ENCODE measurements at places on chromosomes 7 and 10.

DNA sequence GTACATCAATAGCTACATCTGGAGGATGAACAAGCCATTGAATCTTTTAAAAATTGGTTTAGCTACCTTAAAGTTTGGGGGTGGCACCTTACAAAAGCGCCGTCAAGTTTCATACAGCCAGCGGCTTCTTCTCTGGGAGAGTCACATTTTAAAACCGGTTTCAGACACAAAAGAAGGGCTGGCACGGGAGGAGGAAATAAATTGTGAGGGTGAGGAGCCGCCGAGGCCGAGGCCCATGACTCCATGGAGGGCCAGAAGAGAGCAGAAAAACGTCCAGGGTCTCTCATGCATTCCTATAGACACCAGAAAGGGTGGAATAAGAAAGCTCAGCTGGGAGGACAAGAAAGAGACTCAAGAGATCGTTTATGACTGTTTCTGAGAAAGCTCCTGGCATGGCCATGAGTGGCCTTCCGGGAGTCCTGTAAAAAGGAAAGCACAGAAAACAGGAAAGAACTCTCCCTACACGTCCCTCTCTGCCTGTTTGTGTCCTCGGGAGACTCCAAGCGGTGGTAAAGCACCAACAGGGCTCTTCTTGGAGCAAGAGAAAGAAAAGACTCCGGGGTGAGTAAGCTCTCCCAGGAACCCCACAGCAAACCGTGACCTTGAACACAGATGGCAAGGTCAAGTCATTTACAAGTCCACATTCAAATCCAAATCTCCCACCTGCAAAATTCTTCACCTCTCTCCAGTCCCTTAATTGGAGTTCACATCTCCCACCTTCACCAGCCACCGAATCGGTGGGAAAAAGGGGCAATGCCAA, 1.8 kb downstream of the FRAT2 start:
- no peak for DNase-seq
- H3K27me3 ChIP-seq, result no peaks in the 10 kb centered on the region
- H3K27ac ChIP-seq, result peak overlapping the region; percentile 92
- H3K36me3 ChIP-seq, result peaks cover 24% of the 10 kb centered on the region

DNA sequence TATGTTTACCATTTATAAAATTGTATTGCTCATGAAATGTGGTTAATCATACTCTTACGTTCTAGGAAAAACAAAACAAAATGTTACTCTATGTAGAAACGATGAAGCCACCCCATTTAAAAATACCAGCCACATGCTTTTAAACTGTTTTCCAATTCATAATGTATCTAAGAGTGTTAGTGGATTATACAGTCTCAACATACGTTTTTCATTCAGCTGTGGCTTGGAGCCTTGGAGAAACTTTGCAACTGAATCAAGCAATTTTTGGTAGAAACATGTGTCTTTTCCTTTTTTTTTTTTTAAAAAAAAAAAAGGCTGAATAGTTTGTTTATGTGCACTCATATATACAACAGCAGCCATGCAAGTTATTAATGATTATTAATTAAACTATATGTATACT, 378.0 kb upstream of the SEMA3D start:
- H3K4me1 ChIP-seq, result no peaks in the 10 kb centered on the region
- no peak for DNase-seq
- H3K36me3 ChIP-seq, result no peaks in the 10 kb centered on the region
- no peak overlapping the region for H3K27ac ChIP-seq
- H3K4me3 ChIP-seq, result no peak overlapping the region

- no peak overlapping the region for H3K27ac ChIP-seq
- no peak for DNase-seq
- no peaks in the 10 kb centered on the region for H3K36me3 ChIP-seq
- no peaks in the 10 kb centered on the region for H3K27me3 ChIP-seq
Observed at GRCh38 chr7:47265621-47266020, 316.3 kb downstream of the TNS3 start.

GRCh38 chr10:19749185-19749729, 67.0 kb upstream of the PLXDC2 start:
- H3K4me3 ChIP-seq, result no peak overlapping the region
- no peaks in the 10 kb centered on the region for H3K36me3 ChIP-seq
- H3K4me1 ChIP-seq, result no peaks in the 10 kb centered on the region
- no peak for DNase-seq
- H3K27me3 ChIP-seq, result no peaks in the 10 kb centered on the region

DNA sequence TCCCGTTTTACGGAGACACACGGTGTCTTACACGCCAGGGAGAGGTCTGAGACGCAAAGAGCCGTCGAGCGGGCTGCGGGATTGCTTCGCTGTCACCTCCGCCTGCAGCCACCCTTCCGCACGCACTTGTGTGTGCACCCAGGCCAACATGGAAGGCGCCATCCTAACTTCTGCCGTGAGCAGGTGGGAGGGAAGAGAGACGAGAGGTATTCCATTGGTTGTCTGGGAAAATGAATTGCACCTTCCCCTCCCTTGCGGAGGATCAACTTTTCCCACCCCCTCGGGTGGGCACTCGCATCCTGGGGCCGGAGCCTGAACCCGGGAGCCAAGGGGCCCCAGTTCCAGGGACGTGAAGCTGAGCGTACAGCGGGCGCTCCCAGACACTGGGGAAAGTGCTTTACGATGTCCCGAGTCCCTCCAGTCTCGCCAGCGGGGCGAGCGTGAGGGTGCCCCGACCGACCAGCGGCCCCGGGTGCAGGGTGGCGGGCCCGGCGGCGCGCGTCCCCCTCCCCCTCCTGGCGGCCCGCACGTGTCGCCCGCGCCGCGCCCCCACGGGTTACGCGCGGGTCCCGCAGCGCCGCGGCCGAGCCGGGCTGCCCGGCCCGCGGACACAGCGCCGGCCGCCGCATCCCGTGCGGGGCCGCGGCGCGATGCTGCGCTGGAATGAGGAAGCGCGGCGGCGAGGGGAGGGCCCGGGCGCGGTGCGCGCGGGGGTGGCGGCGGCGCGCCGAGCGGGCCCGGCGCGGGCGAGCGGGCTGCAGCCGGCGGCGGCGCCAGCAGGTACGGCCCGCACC, 984 bp upstream of the IKZF1 start:
- peaks cover 60% of the 10 kb centered on the region for H3K4me1 ChIP-seq
- H3K4me3 ChIP-seq, result peak overlapping the region; percentile 95
- DNase-seq, result no peak
- H3K27ac ChIP-seq, result peak overlapping the region; percentile 81

- H3K27me3 ChIP-seq, result no peaks in the 10 kb centered on the region
- no peaks in the 10 kb centered on the region for H3K36me3 ChIP-seq
- no peak overlapping the region for H3K27ac ChIP-seq
- H3K4me3 ChIP-seq, result no peak overlapping the region
- H3K4me1 ChIP-seq, result peaks cover 4% of the 10 kb centered on the region
Observed at GRCh38 chr7:20284771-20285143, 45.9 kb upstream of the ITGB8 start.

- no peak for DNase-seq
- H3K4me1 ChIP-seq, result no peaks in the 10 kb centered on the region
- peaks cover 5% of the 10 kb centered on the region for H3K27me3 ChIP-seq
Observed at GRCh38 chr7:143975617-143976016, 21.0 kb downstream of the OR2F1 start.

GRCh38 chr10:133258066-133258817, 18.4 kb downstream of the ADAM8 start:
- no peaks in the 10 kb centered on the region for H3K36me3 ChIP-seq
- DNase-seq, result peak; percentile 31
- peak overlapping the region; percentile 59 for H3K27ac ChIP-seq
- H3K4me3 ChIP-seq, result peak overlapping the region; percentile 59
- peaks cover 34% of the 10 kb centered on the region for H3K4me1 ChIP-seq

GRCh38 chr7:69550991-69551390, 47.3 kb upstream of the AUTS2 start:
- no peaks in the 10 kb centered on the region for H3K27me3 ChIP-seq
- no peak overlapping the region for H3K27ac ChIP-seq
- DNase-seq, result no peak
- H3K4me3 ChIP-seq, result no peak overlapping the region

DNA sequence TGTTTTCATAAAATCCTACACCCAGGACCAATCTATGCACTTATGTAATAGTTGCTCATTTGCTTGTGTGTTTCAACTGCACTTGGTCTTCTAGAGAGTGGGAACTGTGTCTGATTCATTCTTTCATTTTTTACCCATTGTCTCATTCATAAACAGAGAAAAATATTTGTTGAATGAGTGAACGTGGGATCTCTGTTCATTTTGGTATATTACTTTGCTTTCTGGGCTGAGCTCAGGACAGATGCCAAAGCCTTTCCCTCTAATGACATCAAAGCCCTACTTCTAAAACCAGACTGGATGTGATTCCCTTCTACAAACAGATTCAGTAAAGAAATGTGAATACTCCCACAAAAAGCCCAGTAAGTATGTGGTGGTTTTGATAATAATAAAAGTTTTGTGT, 145.2 kb downstream of the ST7 start:
- H3K27ac ChIP-seq, result no peak overlapping the region
- no peaks in the 10 kb centered on the region for H3K4me1 ChIP-seq
- DNase-seq, result no peak
- no peaks in the 10 kb centered on the region for H3K27me3 ChIP-seq

Measured in stimulated activated naive B cell treated with anti-CD40 and anti-IgM and Interleukin-4, amounts not matched to agents 10 μg/mL and 1 μg/mL and 100 μg/mL, for 72 hours (primary cell).